NCI-H1436 (cell line): ENCODE measurements at places on chromosomes 6 and 20.

GRCh38 chr6:81997090-81997926 lies 244.8 kb upstream of the TENT5A start:
- DNase-seq, result no peak

DNA sequence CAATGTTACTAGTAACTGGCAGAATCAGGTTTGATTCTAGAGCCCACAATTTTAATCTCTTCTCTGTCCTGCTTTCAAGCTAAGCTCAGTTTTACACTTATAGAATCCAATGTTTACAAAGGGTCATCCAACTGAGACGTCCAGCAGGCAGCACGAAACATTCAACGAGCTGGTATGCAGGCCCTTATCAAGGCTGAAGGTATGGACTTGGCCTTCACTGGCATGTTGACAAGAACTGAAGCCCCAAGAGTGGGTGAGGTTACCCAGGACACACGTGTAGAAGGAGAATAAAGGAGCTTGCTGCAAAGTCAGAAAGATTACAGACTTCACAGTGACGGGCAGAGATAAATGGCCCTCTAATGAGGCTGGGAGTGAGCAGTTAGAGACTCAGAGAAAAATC lies 187.4 kb downstream of the KIF16B start:
- DNase-seq, result no peak

DNA sequence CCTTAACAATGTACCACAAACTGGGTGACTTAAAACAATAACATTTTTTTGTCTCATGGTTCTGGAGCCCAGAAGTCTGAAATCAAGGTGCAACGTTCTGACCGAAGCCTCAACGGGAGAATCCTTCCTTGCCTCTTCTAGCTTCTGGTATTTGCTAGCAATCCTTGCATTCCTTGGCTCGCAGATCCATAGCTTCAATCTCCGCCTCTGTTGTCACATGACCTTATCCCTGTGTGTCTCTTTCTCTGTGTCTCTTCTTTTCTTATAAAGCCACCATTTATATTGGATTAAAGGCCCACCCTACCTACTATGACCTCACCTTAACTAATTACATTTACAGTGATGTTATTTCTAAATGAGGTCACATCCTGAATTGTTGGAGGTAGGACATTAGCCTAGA lies 37.2 kb upstream of the DOK5 start:
- no peak for DNase-seq

DNA sequence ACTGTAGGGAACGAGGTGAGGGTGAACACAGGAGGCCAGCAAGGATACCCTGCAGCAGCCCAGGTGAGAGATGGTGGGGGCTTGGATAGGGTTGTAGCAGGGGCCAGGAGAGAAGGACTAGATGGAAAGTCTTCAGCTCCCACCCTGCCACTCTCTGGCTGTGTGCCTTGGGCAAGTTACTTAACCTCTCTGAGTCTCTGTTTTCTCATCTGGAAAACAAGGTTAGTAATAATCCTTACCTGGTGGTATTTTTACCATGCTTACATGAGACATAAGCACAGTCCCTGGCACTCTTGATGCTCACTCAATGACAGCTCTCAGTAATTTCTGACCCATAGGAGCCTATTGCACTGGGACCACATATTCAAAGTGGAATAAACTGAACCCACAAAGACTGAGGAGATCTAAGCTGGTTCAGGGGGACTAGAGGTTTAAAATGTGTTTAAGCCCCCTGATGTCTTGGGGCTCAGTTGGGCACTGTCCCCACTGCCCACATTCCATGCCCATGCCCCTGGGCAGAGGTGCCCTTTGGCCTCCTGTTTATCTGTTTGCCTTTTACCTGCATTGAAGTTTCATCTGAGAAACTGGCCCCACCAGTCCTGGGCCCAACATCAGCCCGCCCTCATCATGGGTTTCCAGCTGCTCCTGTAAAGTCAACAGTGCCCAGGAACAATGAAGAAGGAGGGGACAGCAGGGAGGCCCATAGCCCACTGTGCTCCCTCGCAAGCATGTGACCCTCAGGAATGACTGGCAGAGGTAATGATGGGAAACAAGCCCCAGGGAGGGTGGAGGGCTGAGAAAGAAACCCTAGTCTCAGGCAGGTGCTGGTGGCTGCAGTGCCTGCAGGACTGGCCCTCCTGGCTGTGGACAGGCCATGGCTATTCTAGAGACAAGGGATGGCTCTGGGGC lies 104.0 kb downstream of the VEGFA start:
- peak; percentile 41 for DNase-seq

DNA sequence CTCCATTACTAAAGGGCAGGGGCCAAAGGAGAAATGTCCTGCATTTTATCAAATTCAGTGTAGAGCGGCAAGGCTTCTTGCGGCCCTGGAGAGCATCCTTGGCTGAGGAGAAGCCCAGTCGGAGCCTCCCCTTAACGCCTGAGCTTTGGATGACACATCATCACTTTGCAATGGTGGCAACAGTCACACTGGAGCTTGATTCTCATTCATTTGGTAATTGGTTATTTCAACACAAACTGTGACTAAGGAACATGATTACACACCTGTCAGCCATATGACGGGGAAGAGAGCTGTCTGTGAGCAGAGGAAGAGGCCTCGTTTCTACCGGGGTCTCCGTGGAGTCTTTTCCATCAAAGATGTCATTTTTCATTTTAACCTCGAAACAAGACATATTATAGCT lies 81.4 kb downstream of the SOBP start:
- DNase-seq, result no peak

- no peak for DNase-seq
Measured at GRCh38 chr6:167796192-167796981, 30.3 kb upstream of the AFDN start.

GRCh38 chr6:97322811-97323210 lies 39.8 kb upstream of the MMS22L start:
- no peak for DNase-seq

- no peak for DNase-seq
Measured at GRCh38 chr6:6843057-6843627, 254.6 kb downstream of the LY86 start.

GRCh38 chr6:43678341-43678740 lies 9.2 kb downstream of the MRPS18A start:
- DNase-seq, result no peak

DNA sequence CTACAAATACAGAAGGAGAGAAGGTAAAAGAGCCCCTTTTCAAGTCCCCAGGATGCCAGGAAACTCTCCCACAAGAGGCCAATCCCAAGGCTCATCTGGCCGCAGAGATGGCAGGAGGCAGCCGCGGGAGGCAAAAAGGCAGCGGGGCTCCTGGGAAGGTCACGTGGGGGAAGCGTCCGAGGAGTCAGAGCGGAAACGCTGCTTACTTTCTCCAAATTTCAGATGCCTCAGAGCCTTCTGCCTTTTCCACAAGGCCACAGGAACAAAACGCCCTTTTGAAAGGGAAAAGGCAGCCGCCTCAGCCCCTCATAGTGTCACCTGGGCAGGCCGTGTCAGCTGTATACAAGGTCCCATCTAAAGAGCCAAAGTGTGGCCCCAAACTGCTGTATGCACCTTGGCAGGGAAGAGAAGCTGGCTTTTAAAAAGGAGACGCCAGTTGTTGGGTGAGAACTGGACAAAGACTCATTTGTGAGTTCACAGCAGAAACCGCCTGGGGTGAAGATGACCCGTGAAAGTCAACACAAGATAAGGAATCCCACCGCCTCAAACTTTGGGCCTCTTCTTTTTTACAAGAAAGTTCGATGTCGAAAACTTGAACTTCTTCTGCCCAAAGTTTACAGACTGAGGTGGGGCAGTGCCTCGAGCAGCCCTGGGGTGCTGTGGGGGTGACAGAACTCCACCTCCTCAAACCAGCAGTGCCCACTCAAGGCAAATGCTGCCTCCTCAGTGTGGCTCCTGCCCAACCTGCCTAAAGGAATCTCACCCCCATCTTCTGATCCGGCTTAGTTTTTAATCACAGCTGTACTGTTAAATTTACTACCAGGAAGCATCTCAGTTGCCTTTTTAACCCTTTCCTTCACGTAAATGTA lies 45.4 kb downstream of the EZR start:
- no peak for DNase-seq

GRCh38 chr20:10637563-10637962 lies 36.2 kb downstream of the JAG1 start:
- no peak for DNase-seq
